ENCODE measurements at places on chromosomes 4 and X. TPM values are rescaled to one million over a fixed set of nuclear protein-coding genes. Genes with fewer than 3 reads are reported as not detected.

DNA sequence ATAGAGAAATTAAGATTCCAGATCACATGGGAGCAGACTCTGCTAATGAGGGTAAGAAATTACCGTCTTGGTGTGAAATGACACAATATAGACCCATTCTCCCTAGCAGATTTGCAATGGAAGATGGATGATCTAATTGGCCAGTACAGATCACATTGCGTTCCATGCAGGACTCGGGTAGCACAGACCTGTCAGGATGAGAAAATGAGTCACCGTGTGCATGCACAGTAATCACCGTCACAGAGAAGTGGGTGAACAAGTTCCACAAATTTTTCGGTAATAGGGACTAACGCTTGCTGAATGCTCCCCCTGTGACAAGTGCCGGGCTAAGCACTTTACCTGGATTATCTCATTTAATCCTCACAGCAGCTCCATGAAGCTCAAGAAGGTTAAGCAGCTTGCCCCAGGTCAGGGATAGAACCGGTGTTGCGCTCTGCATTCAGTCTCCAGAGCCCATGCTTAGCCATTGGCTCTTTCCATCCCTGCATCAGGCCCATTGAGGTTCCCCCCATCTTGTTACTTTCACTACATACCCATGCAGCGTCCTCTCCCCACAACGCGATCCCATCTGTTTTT is 375.6 kb downstream of the FBXW7 start:
- DNase-seq = no peak

- DNase-seq = no peak
Measured at GRCh38 chr4:89175611-89176010, 64.3 kb downstream of the TIGD2 start.

DNA sequence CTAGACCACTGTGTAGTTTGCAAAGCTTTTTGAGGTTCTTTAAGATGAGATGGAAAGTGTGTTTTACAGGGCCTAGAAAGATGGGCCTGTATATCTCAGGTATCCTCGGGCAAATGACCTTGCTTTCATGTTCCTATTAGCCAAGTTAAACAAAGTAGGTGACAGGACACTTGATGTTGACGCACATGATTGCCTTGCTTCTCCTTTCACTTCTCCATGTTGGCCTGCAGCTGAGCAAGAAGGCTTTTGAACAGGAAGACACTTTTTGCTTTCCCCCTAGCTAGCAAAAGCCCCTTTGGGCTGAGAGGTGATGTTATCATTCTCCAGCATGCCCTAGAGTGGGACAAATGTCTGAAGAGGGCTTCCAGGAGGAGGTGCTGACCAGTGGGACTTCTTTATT is 202.1 kb downstream of the GPC3 start:
- no peak for DNase-seq

DNA sequence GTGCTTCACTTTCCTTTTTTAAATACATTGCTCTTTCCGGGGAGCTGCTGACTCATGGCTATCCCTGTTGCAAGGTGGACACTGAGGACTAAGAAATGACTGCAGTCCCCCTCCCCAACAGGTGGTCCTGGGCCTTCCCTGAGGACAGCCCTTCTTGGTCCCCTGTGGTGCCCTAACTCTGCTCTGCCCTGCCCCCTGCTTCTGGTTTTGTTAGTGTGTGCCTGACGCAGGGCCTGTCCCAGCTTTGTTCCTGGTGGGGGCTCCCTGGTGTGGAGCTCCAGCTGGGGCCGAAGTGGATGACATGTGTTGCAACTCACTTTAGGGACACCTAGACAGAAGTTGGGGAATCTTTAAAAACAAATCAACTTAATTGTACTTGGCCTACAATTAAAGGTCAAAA is 81.9 kb downstream of the TMEM144 start:
- DNase-seq = no peak

- no peak for DNase-seq
Measured at GRCh38 chr4:87007528-87008446, 73.0 kb downstream of the AFF1 start.

GRCh38 chrX:101009090-101009489 is 39.6 kb downstream of the ARL13A start:
- no peak for DNase-seq

GRCh38 chr4:2789793-2790582 is 2.9 kb upstream of the SH3BP2 start:
- no peak for DNase-seq

The CHST7 gene
- 6.1 TPM for total RNA-seq

DNA sequence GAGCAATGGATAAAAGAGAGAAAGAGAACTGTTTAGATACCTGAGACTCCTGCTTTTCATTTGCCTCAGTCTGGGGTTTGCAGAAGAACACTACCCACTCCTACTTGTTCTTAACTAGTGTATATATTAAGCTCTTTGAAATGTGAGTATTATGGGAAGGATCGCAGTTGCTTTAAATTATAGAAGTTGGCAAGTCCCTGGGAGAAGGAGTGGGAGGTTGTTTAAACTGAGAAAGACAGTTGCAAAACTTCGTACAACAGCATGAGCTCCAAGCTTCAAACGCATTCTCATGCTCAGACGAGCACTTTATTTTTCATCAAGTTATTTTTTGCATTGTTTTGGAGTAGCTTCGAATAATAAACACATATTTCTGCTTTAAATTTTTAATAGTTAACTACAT is 88.1 kb upstream of the C1QTNF7 start:
- DNase-seq = no peak

GRCh38 chrX:73785493-73785892 is 222.5 kb downstream of the CHIC1 start:
- DNase-seq = no peak

The IL2 gene
- 0.57 TPM for total RNA-seq

DNA sequence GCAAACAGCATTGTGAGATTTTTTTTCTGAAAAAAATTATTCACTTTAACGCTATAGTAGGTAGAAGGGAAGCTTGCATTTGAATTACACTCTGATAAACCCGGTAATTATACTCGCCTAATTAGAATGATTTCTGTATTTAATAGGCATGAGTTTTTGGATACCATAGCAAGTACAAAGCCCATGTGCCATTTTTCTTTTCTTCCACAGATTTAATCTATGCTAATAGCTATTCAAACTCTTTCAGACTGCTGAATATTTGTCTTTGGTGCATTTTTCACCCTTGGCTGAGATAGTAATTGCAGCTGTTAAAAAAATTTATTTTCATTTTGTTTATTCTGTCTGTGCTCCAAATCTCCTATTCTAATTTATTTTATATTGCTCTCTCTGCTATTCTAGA is 113.0 kb downstream of the EGF start:
- no peak for DNase-seq

- no peak for DNase-seq
Measured at GRCh38 chrX:44784241-44784640, 59.6 kb upstream of the DUSP21 start.

The EXOC1L gene
- total RNA-seq = not detected

The CYSLTR1 gene
- not detected for total RNA-seq

GRCh38 chrX:71859637-71860036 is 51.0 kb upstream of the NHSL2 start:
- DNase-seq = peak; percentile 15

Measured in Panc1 (cell line).